Globus pallidus (tissue), 1 donor: ENCODE measurements at places on chromosomes 5 and 9.
A peak's percentile ranks its signal among the peaks of the same experiment; 100 is the strongest.

DNA sequence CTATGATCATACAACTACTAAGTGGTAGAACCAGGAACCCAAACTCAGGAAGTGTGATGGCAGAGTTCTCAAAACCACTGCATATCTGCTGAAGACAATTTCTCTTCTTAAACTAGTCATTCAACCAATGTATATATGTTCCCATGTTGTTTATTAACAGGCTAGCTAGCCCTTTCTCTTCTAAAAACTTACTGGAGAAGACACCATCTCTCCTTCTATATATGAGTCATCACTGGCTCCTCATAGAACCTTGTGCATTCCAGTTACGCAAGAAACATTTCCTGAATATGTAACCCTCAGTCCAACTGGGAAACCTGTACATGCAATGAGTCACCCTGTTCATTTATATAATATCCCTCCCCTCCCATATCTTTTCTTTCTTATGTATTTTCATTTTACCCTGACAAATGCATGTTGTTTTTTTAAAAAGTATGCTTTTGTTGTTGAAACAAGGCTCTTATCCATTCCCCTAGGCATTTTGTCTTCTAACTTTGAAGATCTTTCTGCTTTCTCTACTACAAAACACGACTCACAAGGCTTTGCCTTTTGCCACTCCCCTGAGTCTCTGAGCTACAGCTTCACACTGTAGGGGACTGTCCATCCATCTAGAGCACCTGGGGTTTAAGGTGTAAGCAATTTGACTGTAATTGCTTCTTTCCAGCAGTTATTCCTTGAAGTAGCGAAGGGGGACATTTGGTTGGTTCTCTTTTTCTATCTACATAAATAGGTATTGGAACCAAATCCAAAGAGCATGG lies 119.5 kb downstream of the ANXA1 start:
- DNase-seq: no peak

- no peak for DNase-seq
These were observed 485.8 kb downstream of the NTRK2 start for GRCh38 chr9:85155352-85155751.

DNA sequence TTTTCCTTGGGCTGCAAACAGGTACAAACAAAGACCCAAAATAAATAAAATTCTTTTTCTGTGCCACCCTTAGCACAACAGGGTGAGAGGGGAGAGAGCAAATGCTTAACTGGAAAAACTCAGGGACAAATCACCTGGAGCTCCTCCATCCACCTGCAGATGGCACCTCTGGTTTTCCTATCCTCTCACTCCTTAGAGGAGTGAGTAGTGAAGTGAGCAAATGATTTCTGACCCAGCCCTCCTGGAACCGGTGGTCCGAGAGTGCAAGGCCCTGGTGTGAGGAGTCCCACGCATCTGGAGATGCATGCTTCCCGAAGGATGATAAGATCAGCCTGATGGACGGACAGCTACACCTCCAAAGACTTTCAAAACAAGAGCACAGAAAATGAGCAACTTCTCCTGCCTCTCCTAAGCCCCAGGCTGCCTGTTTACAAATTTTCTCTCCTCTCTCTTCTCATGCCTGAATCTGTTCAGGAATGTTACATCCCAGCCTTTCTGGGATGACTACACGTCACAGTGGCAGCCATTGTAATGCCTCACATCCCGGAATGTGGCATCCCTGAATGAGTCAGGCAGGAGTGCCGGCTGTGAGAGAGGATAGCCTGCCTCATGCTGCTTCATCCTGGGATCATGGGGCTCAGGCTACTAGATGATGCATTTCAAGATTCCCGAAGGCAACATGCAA lies 86.4 kb downstream of the ADRB2 start:
- DNase-seq: no peak

GRCh38 chr5:173316339-173317020 lies 11.7 kb downstream of the STC2 start:
- DNase-seq: no peak

GRCh38 chr9:133184971-133185370 lies 21.3 kb upstream of the GBGT1 start:
- peak; percentile 49 for DNase-seq

- DNase-seq: peak; percentile 30
These were observed 66.8 kb downstream of the ARL15 start for GRCh38 chr5:54243483-54244080.

DNA sequence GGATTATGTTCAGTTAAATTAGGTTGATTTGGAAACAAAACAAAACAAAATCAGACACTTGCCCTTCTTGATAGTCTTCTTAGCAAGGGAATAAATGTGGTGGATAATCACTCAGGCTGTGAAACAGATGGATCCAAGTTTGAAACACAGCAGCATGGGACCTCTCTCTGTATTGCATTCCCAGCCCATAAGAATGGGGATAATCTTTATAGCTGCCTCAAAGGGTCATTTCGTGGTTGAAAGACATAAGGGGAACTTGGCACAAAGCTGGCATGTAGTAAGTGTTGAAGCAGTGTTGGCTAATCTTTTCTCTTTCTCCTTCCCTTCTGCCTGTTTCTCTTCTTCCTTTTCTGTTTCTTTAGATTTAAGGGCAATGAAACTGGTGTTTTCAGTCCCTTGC lies 333.9 kb upstream of the TLE4 start:
- DNase-seq: no peak

DNA sequence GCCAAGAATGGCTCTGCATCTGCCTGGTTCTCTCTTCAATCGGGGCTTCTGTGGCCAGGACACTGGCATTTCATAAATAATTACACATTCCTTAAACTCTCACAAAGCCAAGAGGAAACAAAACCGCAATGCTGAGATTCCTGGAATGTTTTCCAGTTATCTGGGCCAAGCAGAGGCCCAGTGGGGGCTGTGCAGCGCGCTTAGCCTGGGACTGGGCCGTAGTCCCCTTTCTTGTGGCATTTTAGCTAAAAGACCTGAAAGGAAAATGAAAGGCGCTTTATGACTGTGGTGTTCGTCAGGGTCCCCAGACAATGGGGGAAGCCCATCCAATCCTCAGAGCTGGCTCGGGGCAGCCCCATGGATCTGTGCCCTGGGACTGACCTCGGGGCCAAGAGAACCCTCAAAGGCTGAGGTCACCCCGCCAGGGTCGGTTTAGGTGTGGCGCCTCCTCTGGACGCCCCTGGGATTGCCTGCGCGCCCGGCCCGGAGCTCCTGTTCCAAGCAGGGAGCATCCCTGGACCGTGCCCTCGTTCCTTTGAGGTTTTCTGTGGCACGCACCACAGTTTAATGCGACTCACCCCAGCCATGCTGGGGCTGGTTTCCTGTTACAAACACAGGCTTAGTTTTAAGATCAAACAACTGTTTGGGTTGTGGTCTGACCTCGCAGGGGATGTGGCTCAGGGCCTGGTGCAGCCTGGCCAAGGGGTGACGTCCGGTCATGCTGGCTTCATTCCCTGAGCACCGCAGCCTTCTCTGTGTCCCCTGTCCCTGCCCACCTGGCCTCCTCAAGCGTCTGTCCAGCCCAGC lies 51.5 kb upstream of the NKD2 start:
- DNase-seq: no peak

DNA sequence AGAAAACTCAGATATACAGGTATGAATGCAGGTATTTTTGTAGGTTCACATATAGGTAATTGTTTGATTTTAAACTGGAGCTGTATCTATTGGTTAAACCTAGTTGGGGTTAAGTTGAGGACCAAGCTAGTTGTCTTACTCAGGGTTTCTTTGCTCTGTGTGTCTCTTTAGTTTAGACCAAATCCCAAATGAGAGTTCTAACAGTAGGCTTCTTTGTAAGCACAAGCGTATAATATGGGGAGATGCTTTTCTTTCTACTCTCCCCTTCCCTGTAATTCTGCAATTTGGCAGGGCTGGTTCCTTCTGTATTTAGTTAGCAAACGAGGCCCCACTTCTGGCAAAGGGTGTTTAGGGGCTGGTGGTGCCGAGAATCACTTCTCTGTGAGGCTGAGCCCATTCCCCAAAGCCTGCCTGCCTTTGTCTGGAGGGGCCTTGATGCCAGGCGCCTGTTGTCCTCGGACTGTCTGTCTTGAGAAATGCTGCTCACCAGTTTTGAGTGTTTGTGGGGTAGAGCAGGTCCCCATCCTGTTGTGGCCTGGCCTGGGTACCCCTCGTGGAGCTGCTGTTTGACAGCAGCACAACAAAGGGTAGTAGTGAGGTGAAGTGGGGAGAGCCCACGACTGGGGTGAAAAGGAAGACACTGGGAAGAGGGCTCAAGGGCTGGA lies 259.3 kb downstream of the FANCC start:
- peak; percentile 73 for DNase-seq

- no peak for DNase-seq
These were observed 191.5 kb upstream of the S1PR3 start for GRCh38 chr9:88799541-88800328.
